Activated T-cell treated with anti-CD3 and anti-CD28 coated beads for 4 hours (primary cell): ENCODE measurements at places on chromosomes 1 and 21.

DNA sequence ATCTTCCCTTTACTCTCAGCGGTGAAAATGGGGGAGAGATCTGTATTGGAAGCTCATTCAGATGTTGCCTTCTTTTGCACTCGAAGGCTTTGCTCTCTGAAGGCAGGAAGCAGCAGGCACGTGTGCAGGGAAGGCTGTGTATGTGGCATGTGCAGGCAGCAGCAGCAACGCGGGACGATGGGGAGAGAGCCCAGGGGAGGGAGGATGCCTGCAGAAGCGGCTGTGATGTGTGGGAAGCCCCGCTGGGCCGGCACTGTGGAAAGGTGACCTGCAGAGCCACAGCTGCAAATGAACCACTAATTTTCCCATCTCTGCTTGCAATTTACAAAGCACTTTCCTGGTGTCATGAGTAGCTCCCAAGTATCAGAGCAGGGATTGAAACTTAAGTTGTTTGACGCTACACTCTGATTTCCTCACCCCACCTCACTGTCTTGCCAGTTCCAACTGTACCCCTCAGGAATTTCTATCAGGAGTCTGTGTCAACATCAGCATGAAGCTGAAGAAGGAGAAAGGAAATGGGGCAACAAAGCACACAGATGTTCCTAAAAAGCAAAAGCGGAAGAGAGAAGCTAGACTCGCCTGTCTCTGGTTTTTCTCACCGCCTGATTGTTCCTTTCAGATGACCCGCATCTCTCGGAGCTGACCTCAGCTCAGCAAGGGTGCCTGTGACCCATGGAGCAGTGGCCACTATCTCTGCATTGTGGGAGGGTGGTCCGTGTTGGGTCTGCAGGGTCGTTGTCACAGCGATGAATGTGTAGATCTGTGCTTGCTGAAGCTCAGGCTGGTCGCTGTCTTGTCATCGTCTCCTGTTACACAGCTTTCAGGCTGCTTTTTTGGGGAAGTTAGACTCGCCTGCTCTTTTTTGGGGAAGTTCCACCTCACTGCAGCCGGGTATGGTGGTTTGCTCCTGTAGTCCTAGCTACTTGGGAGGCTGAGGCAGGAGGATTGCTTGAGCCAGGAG is 156.1 kb downstream of the KIF26B start:
- DNase-seq = no peak

GRCh38 chr1:17661546-17662157 is 93.5 kb upstream of the ACTL8 start:
- DNase-seq = peak; percentile 32

DNA sequence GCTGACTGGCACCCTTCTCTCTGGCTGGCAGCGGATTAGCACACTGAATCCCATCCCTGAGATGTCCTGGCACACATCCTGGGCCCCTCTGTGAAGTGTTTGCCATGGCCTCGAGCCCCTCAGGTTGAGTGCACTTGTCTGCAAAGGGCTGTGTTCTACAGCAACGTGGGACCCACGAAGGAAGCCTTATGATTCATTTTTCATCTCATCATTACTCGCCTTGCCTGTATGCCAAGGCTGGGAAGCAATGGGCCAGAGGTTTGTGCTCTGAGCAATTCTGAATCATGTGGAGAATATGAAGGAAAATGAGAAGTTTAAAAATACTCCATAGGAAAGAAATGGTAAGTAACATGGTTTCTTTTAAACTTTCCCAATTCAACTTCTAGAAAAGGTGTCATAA is 124.8 kb upstream of the LMO4 start:
- DNase-seq = no peak

GRCh38 chr1:235858766-235859165 is 7.9 kb downstream of the LYST start:
- DNase-seq = no peak

GRCh38 chr1:77015748-77016341 is 148.6 kb downstream of the ST6GALNAC5 start:
- no peak for DNase-seq

GRCh38 chr1:197695961-197696360 is 79.3 kb downstream of the DENND1B start:
- no peak for DNase-seq

GRCh38 chr1:32332290-32333079 is 3.5 kb downstream of the MARCKSL1 start:
- no peak for DNase-seq

GRCh38 chr1:231557411-231557810 is 28.9 kb downstream of the TSNAX start:
- no peak for DNase-seq

GRCh38 chr1:87730274-87731216 is 401.9 kb downstream of the LMO4 start:
- no peak for DNase-seq

DNA sequence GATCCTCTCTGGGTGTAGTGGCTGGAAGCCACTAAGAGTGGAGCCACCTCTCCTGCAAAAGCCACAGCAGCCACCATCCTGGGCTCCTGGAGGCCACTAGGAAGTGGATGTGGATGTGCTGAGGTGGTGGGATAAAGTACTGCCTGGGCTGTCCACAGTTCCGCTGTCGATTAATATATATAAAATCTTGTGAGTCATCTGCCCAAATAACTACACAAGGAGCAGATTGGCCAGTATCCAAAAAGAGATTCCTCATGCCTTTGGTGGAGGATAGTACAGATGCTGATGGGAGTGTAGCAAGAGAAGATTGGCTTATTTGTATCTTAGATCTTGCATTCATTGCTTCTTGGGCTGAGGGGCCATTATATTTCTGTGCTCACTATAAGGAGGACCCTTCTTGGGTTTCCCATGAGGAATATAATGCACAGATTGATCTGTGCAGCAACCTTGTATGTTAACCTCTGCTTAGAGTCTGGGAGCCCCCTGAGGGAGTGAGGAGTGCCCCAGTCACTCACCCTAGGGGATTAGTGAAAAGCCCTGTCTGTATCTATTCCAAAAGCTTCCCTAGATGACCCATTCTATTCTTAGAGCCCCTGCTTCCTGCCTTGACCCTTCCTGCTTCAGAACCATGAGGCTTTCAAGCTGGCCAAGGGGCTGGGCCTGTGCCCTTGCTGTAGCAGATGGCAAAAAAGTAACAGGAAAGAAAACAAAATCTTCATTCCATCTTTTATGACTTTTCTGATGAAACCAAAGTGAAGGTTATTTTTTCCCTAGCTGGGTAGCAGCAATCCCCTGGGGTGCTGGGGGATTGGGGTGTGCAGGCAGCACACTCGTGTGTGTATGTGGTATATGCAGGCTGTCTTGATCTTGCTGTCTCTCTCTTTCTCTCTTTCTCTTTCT is 31.7 kb downstream of the RCSD1 start:
- no peak for DNase-seq

DNA sequence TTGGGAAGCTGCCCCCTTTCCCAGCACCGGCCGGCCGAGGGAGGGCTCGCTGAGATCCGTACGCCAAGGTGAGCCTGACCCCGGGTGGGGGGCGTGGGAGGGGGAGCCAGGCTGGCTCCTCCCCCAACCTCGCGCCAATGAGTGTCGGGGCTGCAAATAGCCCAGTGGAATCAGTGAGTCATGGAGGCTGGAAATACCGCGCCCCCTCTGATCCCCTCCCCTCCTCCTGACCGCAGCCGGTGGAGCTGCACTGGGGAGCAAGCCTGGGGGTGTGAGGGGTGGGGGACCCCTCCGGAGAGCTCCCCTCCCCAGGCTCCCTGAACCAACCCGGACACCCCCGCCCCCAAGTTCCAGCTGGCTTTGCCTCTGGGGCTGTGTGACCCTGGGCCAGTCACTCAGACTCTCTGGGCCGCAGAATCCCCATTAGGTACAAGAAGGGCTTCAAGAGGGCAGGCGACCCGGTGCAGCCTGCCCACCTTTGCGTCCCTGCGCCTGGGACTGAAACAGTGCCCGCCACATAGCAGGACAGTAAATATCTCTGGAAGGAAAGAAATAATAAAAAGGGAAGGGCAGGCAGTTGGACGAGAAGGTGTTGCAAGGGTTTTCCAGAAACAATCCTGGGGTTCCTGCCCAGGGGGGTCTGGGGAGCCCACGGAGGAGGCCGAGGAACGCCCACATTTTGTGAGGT is 4.5 kb downstream of the HSPB7 start:
- peak; percentile 51 for DNase-seq

DNA sequence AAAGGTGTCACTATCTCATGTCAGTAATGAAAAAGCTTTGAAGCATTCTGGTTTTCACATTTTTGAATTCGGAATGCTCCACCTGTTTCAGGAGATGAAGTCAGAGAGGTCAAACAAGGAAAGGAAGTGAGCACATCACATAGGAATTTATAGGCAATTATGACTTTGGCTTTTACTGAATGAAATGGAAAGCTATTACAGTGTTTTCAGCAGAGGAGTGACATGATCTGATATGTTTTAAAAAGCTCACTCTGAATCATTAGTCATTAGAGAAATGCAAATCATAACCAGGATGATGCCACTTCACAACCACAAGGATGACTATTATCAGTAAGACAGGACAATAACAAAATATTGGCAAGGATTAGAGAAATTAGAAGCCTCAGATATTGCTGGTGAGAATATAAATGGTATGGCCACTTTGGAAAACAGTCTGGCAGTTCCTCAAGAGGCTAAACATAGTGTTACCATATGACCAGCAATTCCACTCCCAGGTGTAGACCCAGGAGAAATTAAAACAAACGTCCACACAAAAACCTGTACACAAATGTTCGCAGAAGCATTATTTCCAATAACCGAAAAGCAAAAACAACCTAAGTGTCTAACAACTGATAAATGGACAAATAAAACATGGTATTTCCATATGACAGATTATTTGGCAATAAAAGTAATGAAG is 7.5 kb downstream of the TAF1A start:
- DNase-seq = no peak

DNA sequence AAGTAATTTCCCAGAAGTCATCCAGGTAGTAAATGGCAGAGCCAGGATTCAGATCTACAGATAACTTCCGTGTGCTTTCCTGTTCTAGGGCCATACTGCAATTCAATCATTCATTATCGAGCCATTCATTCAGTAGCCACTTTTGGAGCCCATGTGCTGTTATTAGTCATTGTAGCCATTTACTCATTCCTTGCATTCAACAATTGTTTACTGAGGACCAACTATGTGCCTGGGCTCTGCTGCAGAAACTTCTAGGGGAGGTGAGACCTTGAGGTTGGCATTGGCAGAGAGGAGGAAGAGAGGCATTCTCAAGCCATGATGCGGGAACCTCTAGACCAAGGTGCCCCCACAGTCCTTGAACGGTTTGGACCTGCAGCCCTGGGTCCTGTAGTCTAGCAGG is 27.9 kb downstream of the EPHB2 start:
- no peak for DNase-seq

GRCh38 chr1:52159033-52159789 is 17.3 kb downstream of the ZFYVE9 start:
- no peak for DNase-seq

- no peak for DNase-seq
Observed at GRCh38 chr1:42332877-42333276, 2.2 kb downstream of the FOXJ3 start.

- DNase-seq = no peak
Observed at GRCh38 chr1:61050541-61051442, 31.6 kb upstream of the NFIA start.

DNA sequence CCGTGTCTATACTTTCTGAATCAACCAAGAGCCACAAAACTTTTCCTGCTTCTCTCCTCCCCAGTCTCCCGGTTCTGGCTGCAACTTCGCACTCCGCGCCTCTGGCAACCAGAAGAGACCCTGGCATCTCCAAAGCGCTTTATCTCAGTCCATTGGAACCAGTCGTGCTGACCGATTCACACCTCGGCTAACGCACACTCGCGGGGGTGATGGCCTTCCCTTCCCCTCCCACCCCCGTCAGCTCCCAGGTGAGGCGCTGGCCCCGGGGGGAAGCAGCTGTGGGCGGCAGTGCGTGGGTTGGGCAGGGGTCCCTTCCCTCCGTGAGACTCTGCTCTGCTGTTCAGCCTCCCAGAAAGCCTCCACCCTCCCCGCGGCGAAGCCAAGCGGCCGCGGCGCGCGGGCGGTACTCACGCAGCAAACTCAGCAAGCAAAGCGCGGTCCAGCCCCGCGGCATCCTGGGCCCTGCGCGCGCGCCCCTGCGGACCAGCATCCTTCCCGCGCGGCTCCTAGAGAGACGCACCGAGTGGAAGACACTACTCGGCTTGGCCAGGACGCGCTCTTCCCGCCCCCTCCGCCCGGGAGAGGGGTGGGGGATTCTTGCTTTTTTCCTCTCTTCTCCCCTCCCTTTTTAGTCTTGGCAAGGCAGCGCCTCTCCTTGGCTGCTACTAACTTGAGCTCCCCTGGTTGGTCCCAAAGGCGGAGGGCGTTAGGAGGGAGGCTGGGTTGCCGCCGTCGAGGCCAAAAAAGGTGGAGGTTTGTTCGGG is at the start of gene CD34:
TSS of gene CD34 (minus strand) at position 535 of the 764 bp plus-strand sequence. CDS start at position 490, 45 bp downstream.
- no peak for DNase-seq

DNA sequence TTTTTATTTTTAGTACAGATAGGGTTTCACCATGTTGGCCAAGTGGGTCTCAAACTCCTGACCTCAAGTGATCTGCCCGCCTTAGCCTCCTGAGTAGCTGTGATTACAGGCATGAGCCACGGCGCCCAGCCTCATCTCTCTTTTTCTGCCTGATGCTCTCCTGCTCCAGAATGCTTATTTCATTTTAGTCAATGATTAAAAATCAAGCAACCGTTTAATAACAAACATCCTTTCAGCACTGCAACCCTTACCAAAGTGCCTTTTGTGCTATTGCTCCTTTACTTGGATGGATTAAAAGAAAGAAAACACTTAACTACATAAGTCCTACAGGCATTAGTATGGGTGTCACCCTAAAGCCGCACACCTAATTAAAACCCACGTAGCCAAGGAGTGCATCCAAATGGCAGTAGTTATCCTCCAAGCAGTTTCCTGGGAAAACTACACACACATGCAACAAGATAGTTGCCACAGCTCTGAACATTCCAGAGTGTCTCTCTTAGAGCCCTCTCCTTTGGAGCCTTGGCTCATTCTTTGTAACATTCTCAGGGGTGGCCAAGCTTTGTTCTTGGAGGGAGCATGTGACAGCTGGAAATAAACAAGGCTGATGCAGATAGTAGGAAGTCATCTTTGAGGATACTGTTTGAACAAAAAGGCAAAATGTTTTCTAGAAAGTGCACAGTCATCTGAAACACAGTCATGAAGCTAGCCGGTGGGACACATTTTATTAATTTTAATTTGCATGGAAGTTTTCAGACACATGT is 51.2 kb downstream of the KCNJ15 start:
- DNase-seq = no peak

DNA sequence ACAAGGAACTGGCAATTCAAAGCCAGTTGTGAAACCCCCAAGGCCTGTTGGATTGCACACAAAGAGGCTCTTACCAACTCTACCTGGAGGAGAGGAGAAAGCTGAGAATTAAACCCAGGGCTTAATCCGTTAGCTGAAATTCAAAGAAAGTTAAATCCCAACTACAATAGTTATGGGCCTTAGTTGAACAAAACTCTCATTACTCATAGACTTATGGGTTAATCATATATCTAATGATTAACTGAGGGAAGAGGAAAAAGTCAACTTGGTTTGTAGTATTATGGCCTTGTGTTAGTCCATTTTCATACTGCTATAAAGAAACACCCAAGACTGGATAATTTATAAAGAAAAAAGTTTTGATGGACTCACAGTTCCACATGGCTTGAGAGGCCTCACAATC is 838.2 kb upstream of the ADGRL2 start:
- DNase-seq = no peak

GRCh38 chr1:235069176-235069575 is 59.5 kb downstream of the TOMM20 start:
- no peak for DNase-seq

- no peak for DNase-seq
Observed at GRCh38 chr1:72397786-72398185, 115.4 kb upstream of the NEGR1 start.
